ENCODE measurements at places on chromosomes 6 and 20.

DNA sequence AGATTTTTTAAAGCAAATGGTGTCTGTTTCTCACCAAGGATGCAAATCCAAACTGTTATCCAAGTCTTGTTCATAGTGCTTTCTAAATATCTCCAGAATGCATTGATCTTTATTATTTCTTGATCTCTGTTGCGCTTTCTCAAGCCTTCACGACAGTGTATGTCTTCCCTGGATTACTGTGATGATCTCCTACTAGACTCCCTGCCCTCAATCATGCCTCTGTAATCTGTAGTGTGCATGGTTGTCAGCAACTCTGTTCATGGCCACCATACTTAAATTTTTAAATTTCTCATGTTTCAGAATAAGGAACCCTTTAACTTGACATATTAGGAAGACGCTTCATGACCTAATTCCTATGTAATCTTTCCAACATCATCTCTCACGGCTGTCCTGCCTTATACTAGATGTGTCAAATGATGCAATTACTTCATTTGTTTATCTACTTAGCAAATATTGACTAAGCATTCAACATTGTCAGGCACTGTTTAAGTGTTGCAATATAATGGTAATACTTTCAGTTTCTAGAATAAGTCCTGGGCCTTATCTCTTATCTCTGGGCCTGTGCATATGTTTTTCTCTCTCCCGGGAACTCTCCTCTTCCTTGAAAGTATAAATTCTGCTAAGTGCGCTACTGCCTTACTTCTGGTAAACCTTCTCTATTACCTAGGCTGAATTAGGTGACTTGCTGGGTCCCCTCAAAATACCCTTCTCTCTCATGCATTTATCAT, 25.6 kb upstream of the AHI1 start:
- no peak for DNase-seq

DNA sequence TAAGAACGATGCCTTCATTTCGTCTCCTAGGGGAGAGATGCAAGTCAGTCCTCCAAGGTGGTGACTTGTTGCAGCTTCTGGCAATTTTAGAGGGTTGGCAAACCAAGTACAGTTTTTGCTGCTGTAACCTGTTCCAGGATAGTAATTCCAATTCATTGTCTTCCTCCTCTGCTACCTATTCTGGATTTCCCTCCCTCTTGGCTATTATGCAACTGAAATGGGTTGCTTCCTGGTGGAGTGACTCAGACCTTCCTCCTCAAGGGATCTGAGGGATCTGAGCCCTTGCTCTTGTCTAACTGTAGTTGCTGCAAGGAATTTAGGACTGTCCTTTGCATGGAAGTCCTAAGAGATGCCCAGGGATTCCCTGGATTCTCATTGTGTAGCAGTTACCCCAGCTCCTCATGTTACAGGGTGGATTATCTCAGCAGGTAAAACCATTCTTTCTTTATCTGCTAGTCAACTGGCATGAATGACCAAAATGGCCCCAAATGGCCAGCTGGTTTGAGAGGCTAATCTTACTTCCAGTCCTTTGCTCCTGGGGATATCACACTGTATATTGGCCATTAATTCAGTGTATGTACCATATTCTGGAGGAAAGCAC, 17.6 kb upstream of the ELMO2 start:
- DNase-seq = no peak

DNA sequence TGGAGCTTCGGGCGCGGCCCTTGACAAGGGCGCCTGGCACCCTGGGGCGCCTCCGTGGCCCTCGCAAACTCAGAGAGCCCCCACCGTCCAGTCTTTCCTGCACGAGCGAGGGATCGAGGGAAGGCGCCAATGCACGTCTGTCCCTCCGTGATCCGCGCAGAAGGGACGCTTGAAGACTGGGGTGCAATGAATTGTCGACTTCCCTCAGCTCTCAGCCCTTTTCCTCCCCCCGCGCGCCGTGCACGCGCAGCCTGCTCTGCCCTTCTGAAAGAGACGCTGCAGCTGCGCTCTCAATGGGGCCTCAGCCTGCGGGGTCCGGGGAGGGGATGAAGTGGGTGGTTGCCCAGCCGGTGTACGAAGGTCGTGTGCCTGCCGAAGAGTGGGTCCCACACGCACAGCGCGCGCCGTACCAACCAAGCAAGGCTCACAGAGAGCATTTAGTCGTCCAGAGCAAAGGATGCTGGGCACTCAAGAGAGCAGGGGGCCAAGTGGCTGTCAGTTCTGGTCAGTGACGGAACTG, 5.5 kb upstream of the SOX4 start:
- no peak for DNase-seq

DNA sequence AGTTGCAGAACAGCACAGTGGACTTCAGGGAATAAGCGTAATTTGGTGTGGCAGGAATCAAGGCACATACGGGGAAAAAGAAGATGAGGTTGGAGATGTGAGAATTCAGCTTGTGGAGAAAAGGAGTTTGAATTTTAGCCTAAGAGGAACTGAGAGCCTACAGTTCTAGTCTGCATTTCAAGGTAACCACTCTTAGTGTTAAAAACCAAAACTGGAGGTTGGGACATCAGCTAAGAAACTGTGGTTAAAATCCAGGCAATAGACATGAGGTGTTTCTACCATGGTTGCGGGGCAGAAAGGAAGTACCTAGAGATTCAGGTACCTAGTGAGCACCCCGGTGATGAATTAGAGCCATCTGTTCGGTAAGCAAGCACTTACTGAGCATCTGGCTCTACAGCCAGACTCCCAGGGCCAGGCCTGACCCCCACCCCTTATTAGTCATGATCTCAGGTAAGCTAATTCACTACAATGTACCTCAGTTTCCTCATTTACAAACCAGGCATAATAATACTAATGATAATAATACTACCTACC, 44.4 kb downstream of the FAXC start:
- DNase-seq = no peak

GRCh38 chr20:51488331-51488730, 54.2 kb downstream of the NFATC2 start:
- no peak for DNase-seq

DNA sequence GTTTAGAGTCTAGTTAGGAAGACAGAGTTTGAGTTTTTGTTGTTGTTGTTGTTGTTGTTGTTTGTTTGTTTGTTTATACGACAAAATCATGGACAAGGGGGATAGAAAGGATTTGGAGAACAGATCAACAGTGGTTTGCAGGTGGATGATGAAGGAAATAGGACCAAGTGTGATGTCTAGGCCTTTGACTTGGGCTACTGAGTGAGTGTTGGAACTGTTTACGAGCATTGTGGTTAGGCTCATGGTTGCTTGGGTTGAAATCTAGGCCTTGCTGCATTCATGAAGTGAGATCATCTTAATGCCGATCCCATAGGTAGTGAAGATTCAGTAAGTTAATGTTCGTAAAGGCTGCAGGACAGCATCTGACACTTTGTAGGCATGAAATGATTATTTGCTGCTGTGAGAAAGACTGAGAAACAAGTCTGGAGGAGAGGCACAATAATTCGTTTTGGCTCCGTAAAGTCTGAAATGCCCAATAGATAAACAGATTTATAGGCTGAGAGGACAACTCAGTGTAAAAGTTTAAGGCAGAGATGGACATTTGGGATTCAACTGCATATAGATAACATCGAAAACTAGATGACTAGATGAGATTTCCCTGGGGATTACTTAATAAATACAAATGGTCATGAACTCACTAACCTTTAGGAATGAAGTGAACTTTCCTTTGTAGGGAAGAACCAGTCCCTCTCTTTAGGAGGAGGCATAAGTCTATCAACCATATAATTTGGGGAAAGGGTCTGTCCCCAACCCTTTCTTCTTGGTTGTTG, 70.0 kb downstream of the HDDC2 start:
- DNase-seq = no peak

GRCh38 chr20:21820688-21821087, 115.2 kb downstream of the PAX1 start:
- DNase-seq = no peak

DNA sequence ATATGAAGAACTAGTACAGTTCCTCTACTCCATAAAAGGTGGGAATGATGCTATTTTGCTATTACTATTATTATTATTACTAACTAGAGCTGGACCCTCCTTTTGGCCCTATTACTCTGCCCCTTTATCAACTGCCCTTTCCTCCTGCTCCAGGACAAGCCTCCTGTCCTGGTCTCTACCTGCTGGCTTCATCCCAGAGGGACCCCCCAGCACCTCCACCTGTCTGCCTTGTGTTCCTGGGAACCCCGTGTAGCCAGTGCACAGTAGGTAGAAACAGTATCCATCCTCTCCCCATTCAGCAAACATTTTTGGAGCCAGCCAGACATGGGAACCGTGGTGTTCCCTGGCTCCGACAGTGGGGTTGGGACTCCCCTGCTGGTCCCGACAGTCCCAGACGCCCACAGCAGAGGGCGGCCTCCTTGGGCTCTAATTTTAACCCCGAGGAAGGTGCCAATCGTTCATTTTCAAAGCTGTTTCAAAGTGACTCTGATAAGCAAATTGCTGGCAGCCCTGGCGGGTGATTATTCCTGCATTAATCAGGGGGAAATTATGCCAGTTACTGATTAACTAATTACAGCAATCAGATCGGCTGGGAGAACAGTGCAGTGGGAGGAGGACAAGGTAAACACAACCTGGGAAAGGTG, 44.2 kb upstream of the MDGA1 start:
- DNase-seq = no peak

GRCh38 chr6:37943436-37944058, 124.0 kb downstream of the ZFAND3 start:
- no peak for DNase-seq

DNA sequence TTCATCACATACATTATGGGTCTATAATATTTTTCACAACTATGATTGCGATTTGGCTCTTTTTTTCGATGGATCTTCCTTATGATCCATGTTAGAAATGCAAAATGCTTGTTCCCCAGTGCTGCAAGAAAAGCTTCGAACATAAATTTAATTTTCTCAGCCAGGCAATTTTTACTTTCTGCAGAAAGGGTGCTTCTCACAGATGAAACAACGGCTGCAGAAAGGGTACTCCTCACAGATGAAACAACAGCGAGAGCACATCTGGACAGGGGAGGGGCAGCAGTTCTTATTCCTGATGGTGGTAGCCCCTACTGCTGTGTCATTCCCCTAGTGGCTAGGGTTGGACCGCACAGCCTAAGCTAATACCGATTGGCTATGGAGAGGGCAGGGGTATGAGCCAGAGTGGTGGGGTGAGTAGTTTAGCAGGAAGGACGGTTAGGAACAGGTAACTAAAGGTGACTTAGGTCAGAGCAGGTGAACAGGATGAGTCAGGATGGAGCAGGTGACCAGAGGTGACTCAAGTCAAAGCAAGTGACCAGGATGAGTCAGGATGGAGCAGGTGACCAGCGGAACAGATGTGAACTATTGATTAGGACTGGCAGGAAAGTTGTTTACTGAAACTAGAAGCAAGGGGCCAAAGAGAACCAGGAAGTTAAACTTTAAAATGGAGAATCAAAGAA, 13.4 kb upstream of the TREML4 start:
- DNase-seq = no peak

DNA sequence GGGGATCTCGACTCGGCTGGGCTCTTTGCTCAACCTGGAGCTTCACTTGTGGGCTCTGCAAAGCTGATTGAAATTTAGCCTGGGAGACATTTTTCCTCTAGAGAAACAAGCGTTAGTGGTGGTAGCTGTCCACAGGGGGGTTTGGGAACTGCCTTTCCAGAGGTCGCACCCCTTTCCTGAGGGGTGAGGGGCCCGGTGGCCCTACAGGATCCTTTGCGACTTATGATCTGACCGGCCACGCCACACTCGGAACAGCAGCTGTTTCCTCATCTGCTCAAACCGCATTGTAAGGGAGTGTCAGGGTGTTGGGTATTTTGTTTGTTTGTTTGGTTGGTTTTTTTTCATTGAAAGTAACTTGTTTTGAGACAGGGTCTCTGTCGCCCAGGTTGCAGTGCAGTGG, 21.0 kb downstream of the PNLDC1 start:
- DNase-seq = no peak

GRCh38 chr20:63322146-63322932, 29.4 kb downstream of the COL20A1 start:
- DNase-seq = no peak

GRCh38 chr6:16570946-16571345, 190.3 kb downstream of the ATXN1 start:
- DNase-seq = no peak

- no peak for DNase-seq
Observed at GRCh38 chr20:58708246-58708931, 15.8 kb downstream of the NPEPL1 start.

- DNase-seq = no peak
Observed at GRCh38 chr6:169251822-169252504, 1.7 kb downstream of the THBS2 start.

DNA sequence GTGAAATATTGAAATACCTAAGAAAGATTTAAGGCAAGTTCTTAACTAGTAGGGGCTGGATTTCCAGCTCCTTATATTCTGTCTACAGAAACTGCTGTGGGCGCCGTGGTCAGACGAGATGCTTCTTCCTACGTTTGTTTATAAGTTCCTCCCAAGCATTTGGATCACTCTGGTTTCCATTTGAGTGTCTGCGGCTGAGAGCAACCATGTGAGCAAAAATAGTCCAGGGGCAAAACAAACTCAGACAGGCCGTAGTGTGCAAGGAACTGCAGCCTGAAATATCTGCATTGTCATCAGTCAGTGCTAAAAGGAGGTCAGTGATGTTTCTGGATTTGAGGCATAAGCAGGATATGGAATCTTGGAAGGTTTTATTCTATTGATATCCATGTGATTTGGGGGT, 485.9 kb upstream of the JAG1 start:
- no peak for DNase-seq

GRCh38 chr6:124659427-124659826, 302.8 kb upstream of the RNF217 start:
- no peak for DNase-seq

DNA sequence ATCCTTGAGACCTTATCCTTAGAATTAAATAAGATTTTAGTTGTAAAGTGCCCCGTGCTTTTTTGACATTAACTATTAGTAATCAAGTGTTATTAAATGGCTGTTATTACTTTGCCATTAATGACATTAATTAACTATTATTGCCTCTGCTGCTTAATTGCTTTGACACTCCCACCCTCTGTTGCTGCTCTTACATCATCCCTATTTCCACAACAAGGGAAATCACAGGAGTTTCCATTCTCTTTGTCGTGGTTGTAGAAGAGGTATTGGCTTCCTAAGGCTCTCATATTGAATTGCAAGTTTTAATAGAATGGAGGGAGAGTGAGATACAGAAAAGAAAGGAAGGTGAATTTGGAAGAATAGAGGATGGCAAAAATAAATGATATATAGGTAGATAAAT, 545.8 kb downstream of the MMUT start:
- no peak for DNase-seq

- no peak for DNase-seq
Observed at GRCh38 chr6:147017153-147017552, 187.1 kb upstream of the STXBP5 start.

DNA sequence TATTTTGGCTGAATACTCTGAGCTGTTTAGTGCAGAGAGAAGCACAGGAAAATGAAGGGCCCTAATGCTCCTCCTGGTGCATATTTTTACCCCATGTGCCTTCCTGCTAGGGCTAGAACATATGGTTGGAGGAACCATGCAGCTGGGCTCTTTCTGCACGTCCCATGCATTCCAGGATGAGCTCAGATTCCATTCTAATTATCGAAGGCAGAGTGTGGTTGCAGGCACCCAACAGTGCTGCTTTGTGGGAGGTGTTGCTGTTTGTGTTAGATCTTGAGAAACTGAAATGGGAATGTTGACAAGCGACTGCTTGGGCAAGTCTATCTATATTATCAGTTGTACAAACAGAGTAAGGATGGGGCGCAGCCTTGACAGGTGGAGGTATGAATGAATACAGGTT, 419.5 kb downstream of the DHX35 start:
- DNase-seq = no peak
